Activated gamma-delta T cell treated with Interleukin-2 at 50 U/mL for 16 hours (primary cell): ENCODE measurements at places on chromosomes 3 and 15.

- no peak for DNase-seq
Measured at GRCh38 chr15:61036136-61036535, 193.0 kb downstream of the RORA start.

DNA sequence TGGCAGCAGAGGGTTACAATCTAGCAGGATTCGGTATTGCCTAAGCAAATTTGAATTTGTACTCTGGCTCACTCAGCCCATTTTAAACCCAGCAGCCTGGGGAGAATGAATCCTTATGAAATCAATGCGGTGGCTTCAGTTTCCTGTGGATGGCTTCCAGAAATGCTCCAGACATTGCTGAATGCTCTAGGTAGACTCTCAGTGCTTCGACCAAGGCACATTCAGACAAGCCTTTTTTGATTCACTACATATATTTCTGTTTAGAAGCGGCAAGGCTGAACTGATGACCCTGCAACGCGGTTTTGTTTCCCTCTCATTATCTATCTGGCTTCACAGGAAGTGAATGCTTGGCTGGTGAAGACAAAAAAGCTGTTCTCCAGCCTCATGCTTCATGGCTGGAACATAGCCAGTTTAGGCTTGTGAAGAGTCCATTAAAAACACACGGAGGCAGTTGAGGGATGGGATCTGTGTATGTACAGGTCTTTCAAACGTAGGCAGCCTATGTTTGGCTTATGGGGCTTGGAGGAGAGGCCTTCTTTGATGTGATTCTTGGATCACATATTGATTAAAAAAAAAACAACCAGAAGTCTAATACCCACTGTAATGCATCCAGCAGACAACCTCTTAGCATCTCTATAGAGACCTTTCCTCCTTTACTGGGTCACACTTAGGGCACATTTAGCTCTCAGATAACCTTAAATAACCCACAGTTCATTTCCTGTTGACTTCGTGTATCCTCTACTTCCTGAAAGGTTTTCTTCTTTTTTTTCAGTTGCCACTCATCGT lies 400.2 kb upstream of the TBL1XR1 start:
- DNase-seq, result peak; percentile 22

DNA sequence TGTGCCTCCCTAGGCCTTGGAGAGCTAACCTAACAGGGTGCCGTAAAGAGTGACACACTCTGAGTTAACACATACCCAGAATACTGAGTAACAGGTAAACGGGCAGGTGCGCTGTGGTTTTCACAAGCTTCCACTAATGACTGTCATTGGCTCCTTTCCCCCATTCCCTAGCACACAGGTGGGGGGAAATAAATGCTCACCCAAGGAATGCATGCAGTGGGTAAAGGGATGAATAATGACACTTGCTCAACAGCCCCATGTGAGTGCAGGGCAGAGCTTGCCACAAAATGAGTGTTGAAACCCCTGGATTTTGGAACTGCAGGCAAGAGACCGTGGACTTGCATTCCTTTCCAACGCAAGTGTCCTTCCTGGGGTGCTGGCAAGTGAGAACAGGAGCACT lies 57.6 kb downstream of the ADAMTS17 start:
- DNase-seq, result no peak

DNA sequence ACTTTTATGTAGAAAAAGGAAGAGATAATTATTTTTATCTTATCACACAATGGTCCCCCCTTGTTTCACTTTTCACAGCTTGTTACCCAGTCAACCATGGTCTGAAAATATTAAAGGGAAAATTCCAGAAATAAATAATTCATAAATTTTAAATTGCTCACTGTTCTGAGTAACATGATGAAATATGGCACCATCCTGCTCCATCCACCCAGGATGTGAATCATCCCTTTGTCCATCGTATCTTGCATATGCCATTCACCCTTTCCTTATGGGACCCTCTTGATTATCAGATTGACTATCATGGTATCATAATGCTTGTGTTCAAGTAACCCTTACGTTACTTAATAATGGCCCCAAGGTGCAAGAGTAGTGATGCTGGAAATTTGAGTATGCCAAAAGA lies 43.7 kb downstream of the ANKRD28 start:
- DNase-seq, result no peak

- no peak for DNase-seq
Measured at GRCh38 chr15:38066612-38067011, 132.2 kb downstream of the TMCO5A start.
